NCI-H1417 treated with DMSO at 0.1 percent for 48 hours (cell line): ENCODE measurements at places on chromosomes 6 and 20.

DNA sequence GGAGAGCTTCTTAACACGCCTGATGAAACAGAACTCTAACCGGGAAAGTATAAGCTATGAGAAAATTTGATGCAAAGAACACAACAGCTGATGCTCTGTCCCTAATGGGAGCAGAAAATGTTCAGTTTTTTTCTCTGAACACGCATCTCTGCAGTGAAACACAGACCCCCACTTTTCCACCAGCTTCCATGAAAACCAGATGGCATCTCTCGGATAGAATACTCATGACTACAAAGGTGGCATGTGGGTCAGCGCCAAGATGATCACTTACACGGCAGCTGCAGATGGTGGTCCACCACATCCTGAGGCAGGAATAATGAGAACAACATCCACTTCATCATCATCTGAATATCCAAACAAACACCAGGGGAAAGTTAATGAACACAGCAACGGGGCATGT, 85.2 kb upstream of the CNR1 start:
- no peak for DNase-seq

DNA sequence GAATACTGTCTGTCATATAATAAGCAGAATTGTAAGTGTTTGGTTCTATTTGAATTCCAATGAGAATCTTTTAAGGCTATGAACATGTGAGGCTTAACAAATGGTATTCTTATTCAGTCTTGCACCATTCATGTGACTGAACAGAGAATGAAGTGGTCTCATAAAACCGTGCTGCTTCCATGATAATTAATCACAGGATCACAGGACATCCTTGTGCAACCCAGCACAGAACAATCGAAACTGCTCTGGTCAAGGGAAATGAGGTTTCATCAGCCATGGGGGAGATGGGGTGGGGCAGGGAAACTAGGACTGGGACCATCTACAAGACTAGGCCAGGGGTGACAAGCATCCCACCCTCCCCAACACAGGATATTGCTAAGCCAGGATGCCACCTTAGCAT, 6.0 kb downstream of the PPIL6 start:
- DNase-seq, result no peak

GRCh38 chr6:36493859-36494258, 51.1 kb downstream of the KCTD20 start:
- no peak for DNase-seq

GRCh38 chr20:47391276-47392010, 34.9 kb upstream of the ZMYND8 start:
- no peak for DNase-seq

DNA sequence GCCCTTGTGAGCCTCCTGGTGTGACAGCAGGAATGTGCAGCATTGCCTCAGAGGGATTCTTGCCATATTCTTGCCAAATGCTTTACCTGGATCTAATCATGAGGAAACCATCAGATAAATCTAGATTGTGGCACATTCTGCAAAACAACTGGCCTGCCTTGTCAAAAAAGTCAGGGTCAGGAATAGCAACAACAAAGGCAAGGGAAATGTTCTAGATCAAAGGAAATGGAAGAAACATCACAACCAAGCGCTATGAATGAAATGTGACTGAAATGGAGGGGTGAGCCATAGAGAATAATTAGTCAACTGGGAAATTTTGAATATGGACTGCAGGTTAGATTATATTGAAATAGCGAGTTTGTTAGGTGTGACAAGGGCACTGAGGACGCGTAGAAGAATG, 262.6 kb upstream of the CDYL start:
- DNase-seq, result no peak

GRCh38 chr6:30378290-30378937, 33.5 kb downstream of the RPP21 start:
- DNase-seq, result no peak

- DNase-seq, result no peak
Measured at GRCh38 chr6:75291331-75291730, 6.7 kb upstream of the TMEM30A start.

GRCh38 chr6:1479095-1479494, 89.7 kb downstream of the FOXF2 start:
- DNase-seq, result no peak

GRCh38 chr20:3712279-3712873, at the start of gene SIGLEC1:
Gene SIGLEC1, minus strand, starts transcription at chr20:3712600. Its CDS starts 5,472 bp downstream, at chr20:3707128.
- DNase-seq, result no peak

DNA sequence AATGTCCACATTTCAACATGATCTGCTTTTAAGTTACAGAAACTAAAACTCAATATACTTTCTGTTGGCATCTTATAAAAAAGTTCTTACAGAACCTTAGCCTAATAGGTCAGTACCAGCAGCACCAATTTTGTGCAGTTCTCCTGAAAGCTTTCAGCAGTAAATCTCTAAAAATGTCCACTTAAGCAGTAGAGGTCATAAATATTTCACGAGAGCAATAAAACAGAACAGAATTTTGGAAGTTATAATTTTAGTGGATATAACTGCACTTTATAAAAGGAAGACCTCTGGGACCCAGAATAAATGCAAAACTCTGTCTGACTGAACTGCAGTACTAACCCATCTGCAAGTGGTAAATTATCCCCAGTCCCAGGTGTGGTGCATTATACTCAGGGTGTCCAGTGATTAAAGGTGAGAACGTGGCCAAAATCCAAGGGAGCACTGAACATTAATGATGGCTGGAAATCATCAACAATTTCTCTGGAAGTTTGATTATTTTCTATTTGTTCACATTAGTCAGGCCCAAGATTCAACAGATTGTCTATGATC, 172.6 kb upstream of the RSPO3 start:
- no peak for DNase-seq

- no peak for DNase-seq
Measured at GRCh38 chr20:6038256-6038655, 15.6 kb downstream of the LRRN4 start.

DNA sequence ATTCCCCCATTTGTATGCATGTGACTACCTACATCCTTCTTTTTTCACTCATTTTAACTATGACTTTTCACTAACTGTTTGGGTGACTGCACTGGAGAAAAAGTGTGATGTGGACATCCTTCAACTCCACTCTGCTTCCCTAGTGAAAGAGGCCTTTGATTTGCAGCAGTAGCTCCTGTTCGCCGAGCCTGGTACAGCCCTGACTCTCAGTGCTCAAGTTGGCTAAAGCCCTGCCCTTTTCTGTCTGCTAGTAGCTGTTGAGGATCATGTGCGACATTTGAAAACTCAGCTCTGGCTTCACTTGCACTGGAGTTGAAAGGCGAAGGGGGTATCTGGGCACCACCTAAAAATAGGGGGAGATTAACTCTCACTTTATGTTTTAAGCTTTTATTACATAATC, 42.1 kb downstream of the DAAM2 start:
- DNase-seq, result no peak

DNA sequence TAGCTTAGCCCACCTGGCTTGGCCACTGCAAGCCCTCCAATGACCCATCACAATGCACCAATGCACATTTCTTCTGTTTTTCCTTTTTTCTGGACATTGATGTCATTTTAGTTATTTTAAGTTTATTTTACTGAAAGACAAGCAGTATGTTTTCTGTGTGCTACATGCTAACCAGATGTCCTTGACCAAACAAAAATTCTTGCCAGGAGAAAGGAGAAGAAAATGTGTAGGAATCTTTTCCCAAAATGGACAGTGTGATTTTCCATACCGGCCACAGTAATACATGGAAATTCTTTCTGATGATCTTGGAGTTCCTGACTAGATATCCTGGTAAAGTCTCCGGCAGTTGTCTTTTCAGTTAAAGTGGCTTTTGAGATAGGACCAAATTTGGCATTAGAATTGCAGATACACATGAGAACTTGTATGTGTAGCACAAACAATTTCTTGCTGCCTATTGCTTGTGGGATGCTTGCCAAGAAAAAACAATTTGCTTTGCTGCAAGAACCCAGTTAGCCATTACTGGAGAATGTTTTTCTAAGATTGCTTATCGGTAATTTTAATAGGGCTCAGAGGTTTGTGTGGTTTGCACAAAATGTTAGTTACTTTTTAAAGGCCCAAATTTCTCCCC, 696.5 kb upstream of the CITED2 start:
- DNase-seq, result no peak

DNA sequence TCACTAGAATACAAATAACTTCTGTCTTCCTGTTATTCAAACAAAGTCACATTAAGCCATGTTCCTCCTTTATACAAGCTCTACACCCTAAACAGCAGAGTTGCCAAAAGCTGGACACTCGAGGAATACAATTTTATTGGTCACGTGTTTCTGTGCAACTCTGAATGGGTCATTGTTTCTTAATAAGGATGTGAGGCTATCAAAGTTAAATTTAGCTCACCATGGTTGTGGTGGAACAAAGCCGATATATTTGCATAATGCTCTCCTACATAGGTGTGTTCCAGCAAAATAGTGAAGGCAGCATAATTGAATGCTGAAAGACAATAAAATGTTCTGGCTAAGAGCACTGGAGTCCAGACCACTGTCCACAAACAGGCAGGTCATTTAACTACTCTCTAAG, 36.9 kb upstream of the CD2AP start:
- peak; percentile 2 for DNase-seq

GRCh38 chr6:88290411-88290810, 124.3 kb upstream of the CNR1 start:
- DNase-seq, result no peak

- DNase-seq, result no peak
Measured at GRCh38 chr6:158666628-158667359, 16.9 kb downstream of the SYTL3 start.

- no peak for DNase-seq
Measured at GRCh38 chr6:31144296-31144969, 5.6 kb upstream of the PSORS1C2 start.

- no peak for DNase-seq
Measured at GRCh38 chr6:113824411-113824810, 32.7 kb upstream of the MARCKS start.

DNA sequence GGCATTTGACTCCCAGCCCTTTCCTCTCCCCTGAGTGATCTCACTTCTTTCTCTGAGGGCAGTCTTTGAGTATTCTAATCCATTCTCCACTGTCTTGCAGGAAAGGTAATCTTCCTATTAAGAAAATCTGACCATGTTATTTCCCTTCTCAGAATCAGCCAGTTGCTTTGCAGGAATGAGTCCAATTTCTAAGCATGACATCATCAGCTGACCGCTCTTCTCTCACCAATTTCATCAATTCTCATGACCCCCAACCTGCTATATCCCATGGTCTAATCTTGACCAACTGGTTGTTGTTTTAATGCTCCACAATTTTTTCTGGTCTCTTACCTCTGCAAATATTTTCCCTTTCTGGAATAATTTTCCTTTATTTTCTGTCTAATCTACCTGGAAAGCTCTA, 73.4 kb downstream of the FAM229B start:
- DNase-seq, result no peak

DNA sequence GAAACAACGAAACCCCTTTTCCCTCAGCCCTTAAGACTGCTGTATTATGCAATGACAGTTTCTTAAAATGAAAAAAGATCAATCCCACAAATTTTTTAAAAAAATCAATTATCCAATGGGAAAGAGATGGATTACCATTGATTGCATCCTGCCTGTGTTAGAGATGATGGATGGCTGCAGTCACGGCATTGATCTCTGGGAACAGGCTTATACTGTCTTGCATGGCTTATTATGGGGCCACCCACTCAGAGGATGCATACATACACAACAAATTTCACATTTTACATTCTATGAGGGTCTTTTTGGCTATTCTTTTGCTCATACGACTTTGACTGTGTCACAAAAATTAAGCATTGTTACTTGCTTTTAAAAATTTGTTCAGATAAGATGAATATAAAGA, 724.3 kb downstream of the HDGFL1 start:
- no peak for DNase-seq

DNA sequence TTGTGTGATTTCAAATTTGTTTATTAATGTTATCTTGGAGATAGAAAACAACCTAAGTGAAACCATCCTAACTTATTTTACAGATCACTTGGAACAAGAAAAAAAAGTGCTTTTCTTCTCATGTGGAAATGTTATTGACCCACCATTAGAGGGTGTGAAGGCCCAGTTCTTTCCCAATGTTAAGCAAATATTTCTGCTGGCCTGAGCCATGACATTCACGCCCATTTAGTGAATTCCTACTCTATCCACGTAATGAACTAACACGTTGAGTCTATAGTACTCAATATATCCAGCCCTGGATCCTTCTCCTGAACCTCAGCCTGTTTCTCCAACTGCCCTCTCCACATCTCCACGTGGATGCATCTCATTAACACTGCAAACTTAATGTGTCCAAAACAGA, 180.6 kb upstream of the ZFP64 start:
- no peak for DNase-seq

- no peak for DNase-seq
Measured at GRCh38 chr20:59151820-59152219, 11.8 kb upstream of the ZNF831 start.

DNA sequence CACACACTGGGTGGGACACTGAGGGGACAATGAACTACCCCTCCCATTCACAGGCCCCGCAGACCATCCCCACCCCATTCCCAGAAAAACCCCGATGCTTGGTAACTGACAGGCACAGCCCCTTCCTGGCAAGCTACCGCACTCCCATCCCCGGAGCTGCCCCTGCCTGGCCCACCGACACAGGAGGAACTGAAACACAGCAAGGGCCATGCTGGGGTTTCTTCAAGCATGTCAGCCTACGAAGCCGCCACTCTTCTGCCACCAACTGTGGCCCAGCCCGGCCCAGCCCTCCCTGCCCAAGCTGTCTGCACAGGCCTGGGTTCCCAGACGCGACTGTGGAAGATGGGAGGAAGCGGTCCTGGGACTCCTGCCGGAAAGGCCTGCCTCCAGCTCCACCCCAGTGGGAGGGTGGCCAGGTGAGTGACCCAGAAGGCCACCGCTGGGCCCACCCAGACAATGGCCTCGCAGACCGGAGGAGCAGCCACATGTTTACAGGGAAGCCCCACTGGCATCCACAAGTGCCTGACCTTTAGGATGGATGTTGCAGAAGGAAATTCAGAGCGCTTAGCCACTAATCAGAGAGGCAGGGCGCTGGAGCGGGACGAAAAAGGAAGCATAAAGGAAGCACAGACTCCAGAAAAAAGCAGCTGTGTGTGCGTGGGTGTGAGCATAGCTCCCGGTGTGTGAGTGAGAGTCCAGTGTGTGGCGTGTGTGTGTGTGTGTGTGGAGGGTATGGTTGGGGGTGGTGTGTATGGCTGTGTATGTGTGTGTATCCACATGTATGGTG, 91.6 kb downstream of the PRND start:
- no peak for DNase-seq

DNA sequence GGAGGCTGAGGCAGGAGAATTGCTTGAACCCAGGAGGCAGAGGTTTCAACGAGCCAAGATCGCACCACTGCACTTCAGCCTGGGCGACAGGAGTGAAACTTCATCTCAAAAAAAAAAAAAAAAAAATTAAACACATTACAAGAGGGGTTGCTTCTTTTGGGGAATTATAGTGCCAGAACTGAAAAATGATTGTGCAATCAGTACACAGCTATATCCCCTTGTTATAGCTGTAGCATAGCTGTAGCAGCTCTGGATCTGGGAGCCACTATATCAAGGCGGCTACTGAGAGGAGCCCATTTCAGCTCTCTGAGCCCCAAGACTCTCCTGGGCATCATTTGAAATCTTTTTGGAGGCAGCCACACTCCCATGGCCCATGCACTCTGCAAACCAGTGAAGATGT, 334.3 kb downstream of the TFAP2A start:
- DNase-seq, result no peak
